ENCODE measurements at places on chromosomes 7 and 10.

DNA sequence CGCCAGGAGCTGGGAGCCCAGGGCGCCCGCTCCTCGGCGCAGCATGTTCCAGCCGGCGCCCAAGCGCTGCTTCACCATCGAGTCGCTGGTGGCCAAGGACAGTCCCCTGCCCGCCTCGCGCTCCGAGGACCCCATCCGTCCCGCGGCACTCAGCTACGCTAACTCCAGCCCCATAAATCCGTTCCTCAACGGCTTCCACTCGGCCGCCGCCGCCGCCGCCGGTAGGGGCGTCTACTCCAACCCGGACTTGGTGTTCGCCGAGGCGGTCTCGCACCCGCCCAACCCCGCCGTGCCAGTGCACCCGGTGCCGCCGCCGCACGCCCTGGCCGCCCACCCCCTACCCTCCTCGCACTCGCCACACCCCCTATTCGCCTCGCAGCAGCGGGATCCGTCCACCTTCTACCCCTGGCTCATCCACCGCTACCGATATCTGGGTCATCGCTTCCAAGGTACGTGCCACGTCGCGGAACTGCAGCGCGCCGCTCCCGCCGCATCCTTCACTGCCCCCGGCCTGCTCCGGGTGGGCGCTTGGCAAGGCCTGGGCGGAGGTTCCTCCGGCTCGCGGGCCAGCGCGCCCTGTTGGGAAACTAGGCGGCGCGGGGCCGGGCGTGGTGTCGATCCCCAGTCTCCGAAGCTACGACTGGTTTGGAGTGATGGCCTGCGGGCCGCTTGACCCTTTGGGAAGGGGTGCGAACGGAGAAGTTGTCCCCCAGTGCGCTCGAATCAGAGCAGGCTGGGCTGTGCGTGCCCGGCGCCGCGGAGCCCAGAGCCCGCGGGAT lies 868 bp downstream of the EMX2 start:
- no peak for DNase-seq

DNA sequence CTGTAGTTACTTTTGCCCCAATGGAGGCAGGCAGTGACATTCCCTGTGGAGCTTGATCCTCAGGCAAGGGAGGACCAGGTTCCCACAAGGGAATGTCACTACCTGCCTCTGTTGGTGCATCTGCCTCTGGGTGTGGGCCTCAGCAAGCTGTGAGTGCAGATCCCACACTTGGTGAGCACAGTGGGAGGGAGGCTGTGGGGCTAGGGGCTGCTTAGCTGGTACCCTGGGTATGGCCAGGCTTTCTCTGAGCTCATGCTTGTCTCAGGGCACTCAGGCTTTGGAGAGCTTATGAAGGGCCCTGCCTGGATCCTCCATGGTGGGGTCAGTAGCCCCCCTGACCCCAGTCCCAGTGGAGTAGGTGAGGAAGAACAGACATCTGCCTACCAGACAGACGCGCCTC lies 16.2 kb upstream of the ZNF488 start:
- no peak for DNase-seq

- DNase-seq = no peak
Measured at GRCh38 chr10:14674376-14675050, 100.2 kb downstream of the FAM107B start.

DNA sequence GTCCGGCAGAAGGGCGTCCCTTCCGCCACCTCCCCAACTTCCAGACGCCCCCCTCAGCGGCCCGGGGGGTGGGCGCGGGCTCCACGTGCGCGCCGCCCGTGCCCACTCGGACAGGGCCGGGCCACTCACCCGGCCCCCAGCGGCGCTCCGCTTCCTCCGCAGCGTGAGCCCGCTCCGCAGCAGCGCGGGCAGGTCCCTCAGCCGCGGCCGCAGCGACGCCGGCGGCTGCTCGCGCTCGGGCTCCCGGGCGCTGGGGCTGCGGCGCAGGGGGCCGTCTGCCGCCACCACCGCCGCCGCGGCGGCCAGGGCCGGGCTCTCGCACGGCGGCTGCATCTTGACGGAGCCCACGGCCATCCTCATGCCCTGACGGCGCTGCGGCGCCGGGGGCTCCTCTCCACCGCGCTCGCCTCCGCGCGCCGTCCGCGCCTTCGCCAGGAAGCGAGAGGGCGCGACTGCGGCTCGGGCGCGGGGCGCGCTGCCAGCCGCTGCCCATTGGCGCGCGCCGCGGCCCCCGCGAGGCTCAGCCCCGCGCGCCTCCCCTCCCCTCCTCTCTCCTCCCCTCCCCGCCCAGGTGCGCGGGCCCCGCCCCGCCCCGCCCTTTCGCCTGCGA lies at the start of gene RAPGEF5:
Gene RAPGEF5 (minus strand): TSS at position 454 of the 610 bp plus-strand sequence. CDS start 94 bp downstream, at position 360.
- DNase-seq = no peak

- DNase-seq = no peak
Measured at GRCh38 chr10:126081841-126082466, 185.6 kb downstream of the FANK1 start.

GRCh38 chr10:88114368-88114767 lies 250.9 kb downstream of the PTEN start:
- DNase-seq = no peak

- DNase-seq = no peak
Measured at GRCh38 chr10:118882741-118883140, 128.0 kb upstream of the CACUL1 start.

DNA sequence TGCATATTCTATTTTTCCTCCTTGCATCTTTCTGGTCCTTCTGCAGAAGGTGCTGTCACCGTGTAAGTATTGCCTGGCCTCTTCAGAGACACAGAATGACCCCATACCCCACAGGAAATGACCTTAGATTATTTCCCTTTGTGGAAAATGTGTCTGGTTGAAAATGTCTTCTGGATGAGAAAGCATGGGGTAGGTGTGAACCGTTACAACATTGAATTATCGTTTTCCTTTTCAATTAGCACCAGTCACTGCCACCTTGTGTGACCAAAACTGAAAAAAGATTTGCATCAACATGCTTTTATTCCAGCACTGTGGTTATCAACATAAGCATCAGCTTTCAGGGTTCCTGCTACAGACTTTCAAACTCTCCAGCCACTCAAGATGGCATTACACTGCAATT lies 58.0 kb upstream of the CELF2 start:
- no peak for DNase-seq

DNA sequence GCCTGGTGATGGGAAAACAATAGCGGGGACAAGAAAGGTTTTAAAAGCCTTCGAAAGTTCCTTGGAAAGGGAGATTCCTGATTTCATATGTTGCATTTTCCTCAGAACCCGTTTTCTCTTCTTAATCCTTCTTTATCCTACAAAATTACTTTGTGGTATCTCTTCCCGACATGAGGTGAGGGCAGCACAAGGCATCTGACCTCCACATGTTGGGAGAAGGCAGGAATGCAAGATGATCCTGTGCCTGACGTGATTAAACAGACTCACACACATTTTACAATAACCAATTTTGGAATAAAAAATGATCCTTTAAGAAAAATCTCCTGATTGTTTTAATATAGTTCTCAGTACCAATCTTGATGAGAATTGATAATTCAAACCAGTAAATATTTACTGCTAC lies 153.3 kb upstream of the MKLN1 start:
- no peak for DNase-seq

DNA sequence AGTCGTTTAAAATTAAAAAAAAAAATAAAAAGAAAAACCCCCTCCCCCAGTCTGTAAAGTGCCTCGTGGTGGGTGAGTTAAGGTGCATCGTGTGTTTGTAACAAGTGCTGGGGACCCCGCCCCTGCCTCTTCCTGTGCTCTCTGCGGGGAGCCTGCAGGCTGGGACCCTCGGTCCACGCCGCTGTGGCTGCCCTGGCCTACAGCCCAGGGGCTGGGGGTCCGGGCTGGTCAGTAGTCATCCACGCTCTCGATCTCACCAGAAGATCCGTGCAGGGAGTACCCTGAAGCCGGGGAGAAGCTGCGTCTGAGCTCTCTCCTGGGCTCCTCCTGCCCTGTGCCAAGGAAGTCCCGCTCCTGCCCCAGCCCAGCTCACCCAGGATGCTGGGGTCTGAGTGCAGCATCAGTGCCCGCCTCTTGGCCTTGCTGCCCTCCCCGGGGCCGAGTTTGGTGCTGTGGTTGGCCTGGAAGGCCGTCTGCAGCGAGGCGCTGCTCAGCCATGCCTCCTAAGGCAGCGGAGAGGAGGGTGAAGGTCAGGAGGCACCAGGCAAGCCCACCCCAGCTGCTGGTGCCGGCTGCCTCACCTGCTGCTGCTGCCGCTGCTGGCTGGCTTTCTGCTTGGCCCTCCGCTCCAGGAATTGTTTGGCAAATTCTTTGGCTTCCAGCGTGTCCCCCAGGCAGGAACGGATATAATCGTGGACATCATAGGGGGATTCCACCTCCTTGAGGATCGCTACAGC lies 8.1 kb downstream of the GNB2 start:
- no peak for DNase-seq

DNA sequence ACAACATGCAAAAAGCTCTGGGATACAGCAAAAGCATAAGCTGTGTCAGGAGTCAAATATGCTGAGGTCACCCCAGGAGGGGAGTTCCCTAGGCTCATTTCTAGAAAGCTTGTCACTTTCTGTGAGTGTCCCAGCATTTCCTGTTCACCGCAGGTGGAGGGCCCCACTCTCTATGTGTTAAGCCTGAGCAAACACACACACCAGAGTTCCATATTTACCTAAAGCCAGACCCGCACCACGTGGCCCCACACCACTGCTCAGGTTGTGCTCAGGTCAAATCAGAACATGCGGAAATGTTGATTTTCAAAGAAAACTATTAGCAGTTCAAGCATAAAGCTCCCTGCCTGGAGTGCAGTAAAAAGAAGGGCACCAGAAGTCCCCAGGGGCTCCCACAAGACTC lies 259.6 kb upstream of the PPP2R2D start:
- no peak for DNase-seq

DNA sequence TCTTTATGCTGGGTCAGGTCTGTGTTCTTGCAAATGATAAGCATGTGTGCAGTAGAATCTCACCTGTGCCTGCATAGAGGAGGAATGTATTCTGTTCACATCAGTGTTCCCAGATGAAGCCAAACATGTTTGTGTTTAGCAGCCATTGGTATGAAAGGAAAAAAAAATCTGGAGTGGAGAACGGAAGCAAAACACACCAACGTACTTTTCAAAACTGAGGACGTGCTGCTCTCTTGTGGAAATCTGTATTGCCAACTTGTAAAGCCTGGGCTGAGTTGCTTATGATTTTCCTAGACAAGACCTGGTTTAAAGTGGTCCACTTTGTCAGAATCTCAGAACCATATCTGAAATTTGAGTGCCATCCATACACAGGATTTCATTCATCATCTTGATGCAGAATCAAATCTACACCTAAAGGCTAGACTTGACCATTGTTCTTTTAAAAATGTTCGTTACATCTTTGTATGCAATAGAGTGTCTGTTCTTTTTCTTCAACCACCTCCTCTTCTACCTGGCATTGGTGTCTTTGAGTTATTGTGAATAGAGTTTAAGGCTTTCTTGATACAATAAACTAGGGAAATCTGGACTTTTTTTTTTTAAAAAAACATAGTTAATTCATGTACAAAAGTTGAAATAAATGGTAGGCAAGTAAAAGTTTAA lies 367.7 kb downstream of the PHF14 start:
- DNase-seq = no peak

GRCh38 chr7:133827707-133828623 lies 299.2 kb upstream of the LRGUK start:
- no peak for DNase-seq

DNA sequence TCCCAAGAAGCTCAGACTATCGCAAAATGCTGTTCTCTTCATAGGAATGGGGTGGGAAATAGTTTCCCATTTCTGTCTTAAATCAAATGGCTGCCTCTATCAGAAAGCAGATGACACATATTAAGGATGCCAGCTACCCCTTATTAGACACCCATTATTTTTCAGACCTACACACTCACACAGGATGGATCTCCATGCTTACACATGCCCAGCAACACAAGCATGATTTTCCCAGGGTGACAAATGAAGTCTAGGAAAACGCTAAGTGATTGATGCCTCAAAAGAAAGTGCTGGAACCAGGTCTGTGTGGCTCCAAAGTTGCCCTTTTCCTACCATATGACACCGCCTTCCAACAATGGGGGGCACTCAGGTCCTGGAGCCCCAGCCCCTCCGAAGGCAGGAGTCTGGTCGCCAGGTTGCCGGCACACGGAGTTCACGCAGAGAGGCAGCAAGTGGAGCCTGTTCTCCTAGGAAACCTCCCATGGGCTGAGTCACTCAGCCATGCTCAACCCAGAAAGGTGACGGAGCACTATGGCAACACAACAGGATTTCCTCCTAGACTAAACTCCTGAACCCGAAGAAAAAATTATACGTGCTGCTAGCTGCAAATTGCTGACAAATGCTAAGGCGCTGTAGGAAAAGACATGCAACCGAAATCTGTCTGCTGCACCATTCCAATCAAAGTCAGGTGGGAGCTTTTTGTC lies 19.8 kb downstream of the VOPP1 start:
- no peak for DNase-seq

- no peak for DNase-seq
Measured at GRCh38 chr10:54985732-54986131, 184.7 kb upstream of the PCDH15 start.

GRCh38 chr7:20164425-20165145 lies 52.6 kb downstream of the MACC1 start:
- no peak for DNase-seq

- no peak for DNase-seq
Measured at GRCh38 chr10:128080231-128080630, 46.0 kb downstream of the MKI67 start.

DNA sequence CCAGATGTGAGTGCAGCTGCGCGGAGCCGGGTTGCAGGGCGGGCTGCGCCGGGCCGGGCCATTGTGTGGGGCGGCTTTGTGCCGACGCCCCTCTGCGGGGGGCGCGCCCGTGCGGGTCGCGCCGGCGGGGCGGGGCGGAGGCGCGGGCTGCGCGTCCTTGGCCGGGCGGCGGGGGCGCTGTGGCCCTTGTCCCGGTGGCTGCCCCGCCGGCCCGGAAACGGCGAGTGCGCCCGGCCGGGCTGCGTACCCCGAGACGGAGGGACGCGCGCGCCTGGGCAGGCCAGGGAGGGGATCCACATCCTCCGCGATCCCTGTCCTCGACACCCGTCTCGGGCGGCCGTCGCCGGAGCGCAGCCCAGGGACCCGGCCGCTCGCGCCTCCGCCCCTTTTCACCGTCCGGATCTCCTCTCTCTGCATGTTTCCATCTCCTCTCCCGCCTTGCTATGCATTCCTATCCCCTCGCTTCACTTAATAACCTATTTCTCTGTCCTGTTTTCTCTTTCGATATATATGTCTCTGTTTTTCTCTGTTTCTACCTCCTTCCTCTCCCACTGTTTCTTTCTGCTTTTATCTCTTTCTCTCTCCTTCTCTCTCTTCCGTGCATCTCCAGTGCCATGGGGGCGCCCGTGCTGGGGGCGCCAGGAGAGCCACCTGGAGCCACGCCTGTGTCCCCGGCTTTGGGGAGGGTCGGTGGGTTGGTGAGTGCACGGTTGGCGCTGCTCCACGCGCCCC lies 765 bp downstream of the PFKFB3 start:
- no peak for DNase-seq

DNA sequence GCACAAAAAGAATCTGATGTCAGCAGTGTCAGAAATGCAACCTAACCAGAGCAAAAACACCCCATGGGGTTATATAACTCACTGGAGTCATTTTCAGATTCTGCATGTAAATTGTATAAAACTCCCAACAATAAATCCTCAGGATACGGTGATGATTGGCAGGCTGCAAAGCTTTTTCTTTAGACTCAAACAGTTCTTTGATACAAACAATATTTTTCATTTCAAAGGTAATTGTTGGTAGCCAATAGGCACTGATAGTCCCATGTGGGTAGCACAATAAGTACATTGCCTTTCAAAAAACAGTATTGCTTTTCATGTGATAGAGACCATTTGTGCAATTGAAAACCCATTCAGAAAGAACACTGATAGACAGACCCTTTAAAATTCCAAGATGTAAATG lies 98.0 kb downstream of the TMEM26 start:
- DNase-seq = no peak

- DNase-seq = no peak
Measured at GRCh38 chr10:22609719-22610465, 104.5 kb downstream of the PIP4K2A start.
